ENCODE measurements at places on chromosomes 7 and 10.
A peak's percentile ranks its signal among the peaks of the same experiment; 100 is the strongest.

- DNase-seq: no peak
Measured at GRCh38 chr10:49323171-49323895, 24.4 kb downstream of the C10orf71 start.

DNA sequence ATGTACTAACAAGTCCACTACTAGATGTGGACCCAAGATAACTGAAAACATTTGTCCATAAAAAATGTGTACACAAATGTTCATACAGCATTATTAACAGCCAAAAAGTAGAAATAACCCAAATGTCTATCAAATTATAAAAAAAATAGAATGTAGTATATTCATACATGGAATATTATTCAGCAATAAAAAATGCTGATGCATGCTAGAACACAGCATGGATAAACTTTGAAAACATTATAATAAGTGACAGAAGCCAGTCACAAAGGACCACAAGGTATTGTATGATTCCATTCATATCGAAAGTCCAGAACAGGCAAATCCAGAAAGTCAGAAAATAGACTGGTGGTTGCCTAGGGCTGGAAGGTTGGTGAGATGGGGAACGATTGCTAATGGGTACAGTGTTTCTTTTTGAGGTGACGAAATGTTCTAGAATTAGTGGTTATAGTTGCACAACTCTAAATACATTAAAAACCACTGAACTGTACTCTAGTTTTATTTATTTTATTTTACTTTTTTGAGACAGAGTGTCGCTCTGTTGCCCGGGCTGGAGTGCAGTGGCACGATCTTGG is 43.3 kb upstream of the ANLN start:
- peak; percentile 18 for DNase-seq

- no peak for DNase-seq
Measured at GRCh38 chr10:44587488-44588318, 202.8 kb upstream of the CXCL12 start.

DNA sequence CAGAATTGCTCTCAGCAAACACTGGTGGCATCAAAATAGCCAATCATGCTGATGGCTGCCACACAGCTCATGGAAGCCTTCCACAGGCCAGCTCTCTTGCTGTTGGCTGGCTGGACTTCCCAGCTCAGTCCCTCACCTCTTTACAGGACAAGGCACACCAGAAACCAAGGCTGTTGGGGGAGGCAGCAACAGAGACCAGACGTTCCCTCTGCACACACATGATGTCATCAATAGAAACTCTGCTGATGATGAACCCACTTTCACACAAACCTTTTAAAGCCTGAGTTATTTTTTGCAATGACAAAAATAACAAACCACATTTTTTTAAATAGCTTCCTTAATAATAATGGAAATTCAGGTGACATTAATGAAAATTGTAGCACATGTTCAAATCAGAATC is 300.9 kb upstream of the C7orf33 start:
- DNase-seq: no peak

DNA sequence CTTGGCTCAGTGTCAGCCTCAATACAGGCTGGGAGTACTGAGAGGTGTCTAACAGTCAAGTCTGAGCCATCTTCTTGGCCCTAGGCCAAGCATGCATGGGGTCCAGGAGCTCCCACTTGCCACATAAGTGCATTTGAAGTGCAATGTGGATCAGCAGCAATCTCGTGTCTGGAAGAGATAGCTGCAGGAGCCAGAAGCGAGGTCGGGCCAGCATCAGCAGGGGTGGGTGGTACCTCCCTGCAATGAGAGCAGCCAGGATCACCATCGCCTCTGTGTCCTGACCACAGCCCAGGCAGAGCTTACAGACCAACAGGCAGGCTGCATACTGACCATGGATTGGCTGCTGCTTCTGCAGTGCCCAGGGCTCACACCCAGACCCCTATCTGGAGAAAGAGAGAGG is 83.0 kb upstream of the CXCL12 start:
- DNase-seq: no peak

DNA sequence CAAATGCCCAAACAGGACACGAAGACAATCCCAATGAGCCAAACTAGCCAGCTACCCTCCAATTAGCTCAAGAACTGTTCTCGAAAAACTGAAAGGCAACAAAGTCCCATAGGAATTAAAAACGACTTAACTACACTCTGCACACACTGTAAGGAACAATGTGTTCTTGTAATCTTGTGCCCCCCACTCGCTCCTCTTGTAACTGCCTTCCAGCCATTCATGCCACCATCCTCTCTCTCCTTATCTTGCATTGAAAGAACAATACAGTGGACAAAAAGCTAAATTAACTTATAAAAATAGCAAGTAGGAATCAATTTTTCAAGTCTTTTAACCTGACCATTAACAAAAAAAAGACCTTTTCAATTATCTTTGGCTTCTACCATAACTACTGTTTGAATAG is 2.9 kb downstream of the CYTH3 start:
- DNase-seq: peak; percentile 67

DNA sequence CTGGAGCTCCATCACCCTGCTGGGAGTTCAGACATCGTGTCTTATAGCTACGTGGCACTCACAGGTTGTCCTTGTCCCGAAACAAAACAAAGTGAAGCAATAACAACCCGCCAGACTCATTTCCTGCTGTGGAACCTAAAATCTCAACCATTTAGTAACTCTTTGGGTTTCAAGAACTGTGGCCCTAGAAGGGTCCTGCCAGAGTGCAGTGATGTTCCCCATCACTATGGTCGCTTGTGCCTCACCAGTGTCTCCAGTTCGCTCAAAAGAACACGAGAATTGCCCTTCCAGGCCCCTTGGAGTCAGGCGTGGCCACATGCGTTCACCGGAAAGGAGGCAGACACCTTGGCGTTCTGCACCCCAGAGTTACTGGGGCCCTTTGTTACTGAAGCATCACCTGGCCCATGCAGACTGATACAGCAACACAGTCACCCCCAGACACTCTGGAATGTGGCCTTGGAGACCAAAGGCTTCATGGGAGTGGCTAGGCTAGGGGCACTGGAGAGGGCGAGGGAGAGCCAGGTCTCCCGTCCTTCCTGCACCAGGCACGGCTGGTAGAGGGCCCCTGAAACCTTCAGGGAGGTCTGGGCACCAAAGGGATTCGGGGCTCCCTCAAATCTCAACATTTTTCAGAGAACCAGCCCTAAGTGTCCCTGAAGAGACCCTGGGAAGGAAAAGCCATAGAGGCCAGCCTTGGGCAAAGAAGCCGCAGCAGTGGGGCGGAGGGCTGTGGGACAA is 908 bp downstream of the CRYGN start:
- no peak for DNase-seq

GRCh38 chr7:104967595-104967994 is 46.4 kb upstream of the KMT2E start:
- no peak for DNase-seq

DNA sequence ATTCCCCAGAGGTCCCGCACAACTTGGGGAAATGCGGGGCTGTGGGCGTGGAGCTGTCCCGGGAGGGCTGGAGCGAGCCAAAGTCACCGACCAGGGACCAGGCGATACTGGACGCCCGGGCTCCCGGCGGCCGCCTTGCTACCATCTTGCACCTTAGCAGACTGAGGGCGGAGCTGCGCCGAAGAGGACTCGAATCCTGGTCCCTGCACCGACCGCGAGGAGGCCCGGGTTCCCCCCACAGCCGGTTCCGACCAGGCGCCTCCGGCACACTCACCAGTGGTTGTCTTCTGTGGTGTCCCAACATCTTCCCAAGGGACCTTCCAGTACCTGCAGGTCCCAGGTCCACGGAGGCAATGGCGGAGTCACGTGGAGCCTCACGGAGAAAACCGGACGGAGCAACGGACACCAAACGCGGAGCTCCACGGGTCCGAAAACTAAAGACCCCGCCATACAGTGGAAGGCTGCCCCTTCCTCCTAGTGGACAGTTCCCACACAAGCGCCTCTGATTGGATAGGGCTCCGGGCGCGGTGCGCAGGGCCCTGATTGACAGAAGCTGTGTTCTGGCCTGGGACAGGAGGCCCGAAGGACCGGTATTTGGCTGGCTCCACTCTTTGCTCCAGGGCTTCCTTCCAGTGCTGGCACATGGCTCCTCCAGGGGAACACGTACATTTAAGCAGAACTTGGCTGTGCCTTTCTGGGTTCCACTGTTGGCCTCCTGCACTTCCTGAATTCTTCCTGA is 124.6 kb upstream of the ZNF479 start:
- no peak for DNase-seq

DNA sequence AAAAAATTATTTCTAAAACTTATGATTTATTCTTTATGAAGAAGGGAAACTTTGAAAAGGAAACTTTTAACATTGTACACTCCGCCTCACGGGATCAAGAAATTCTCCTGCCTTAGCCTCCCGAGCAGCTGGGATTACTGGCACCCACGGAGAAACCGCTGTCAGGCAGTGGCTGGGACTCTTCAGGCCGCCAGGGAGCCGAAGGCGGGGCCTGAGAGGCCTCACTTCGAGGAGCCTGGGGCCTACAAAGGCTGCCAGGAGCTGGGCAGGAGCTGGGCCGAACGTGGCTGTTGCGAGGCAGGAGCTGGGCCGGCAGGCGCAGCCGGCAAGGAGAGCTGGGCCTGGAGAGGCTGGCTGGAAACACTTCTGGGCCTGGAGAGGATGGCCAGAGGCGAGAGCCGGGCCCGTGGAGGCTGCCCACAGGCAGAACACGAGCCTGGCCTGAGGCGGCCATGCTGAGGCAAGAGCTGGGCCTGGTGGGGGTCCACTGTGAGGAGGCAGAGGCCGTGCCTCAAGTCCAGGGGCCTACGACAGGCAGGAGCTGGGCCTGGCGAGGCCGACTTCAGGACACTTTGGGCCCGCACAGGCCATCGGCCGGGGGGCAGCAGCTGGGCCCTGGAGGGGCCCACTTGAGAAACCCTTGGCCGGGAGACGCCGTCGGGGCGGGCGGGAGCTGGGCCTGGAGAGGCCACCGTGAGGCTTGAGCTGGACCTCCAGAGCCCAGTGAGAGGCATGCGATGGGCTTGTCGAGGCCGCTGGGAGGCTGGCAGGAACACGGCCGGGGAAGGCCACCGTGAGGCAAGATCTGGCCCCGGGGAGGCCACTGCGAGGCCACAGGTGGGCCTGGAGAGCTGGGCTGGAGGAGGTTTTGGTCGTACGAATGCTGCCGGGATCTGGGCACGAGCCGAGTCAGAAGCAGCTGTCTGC is 23.7 kb downstream of the MDH2 start:
- DNase-seq: no peak

- DNase-seq: no peak
Measured at GRCh38 chr7:41809940-41810576, 107.2 kb upstream of the INHBA start.

- no peak for DNase-seq
Measured at GRCh38 chr7:159205833-159206232, 61.2 kb upstream of the VIPR2 start.

GRCh38 chr7:3432911-3433310 is 131.9 kb downstream of the SDK1 start:
- DNase-seq: no peak

DNA sequence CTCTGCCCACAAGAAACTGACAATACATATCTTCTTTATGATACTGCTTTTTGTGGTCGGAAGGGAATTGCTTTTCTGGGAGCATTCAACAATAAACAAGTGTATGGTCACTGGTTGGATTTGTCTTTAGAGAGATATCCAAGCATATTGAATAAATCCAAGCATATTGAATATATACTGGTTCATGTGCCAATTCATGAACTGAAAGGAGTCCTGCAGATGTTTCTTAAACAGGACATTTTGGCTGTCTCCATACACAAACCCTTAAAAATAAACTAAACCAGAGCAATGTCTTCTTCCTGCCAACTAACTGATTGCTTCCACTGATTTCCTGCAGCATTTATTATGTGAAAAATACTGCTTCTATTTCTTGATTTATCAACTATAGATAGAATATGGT is 173.9 kb downstream of the FOXP2 start:
- DNase-seq: no peak

GRCh38 chr7:138749960-138750359 is 47.8 kb upstream of the TMEM213 start:
- DNase-seq: no peak

DNA sequence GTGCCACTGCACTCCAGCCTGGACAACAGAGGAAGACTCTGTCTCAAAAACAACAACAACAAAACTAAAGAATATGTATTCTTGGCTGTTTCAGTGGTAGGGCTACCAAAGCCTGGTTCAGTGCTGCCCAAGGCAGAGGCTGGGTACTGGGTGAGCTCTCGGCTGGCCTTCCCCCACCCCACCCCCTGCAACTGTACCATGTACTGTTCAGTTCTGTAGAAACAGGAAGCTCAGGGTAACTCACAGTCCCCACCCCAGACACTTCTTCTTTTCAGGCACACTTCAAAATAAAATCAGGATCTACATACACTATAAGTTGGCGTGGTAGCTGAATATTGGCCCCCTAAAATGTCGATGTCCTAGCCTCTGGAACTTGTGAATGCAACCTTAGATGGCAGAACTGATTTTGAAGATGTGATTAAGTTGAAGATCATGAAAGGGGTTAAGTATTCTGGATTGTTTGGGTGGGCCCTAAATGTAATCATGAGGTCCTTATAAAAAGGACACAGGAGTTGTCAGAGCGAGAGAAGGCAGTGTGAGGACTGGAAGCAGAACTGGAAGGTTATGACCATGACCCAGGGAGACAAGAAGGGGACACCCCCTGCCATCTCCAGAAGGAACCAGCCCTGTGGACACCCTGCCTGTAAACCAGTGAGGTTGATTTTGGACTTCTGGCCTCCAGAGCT is 31.2 kb downstream of the TBXAS1 start:
- peak; percentile 90 for DNase-seq

DNA sequence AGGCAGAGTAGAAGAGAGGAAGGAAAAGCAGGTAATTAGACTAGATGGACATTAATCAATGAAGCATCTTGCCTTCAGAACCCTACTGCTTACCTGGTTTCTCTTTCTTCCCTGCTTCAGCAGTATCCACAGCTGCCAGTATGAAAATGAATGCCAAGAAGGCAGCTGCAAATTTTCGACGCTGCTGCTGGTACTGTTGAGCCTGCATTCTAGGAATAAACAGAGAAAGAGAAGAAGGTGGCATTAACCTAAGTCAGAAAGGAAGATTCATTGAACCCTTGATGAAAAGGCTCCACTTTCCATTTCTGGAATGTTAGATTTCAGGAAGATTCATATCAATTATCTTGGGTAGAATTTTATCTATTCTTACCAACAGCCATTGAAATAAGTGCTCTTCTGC is 88.8 kb downstream of the PTN start:
- DNase-seq: no peak

DNA sequence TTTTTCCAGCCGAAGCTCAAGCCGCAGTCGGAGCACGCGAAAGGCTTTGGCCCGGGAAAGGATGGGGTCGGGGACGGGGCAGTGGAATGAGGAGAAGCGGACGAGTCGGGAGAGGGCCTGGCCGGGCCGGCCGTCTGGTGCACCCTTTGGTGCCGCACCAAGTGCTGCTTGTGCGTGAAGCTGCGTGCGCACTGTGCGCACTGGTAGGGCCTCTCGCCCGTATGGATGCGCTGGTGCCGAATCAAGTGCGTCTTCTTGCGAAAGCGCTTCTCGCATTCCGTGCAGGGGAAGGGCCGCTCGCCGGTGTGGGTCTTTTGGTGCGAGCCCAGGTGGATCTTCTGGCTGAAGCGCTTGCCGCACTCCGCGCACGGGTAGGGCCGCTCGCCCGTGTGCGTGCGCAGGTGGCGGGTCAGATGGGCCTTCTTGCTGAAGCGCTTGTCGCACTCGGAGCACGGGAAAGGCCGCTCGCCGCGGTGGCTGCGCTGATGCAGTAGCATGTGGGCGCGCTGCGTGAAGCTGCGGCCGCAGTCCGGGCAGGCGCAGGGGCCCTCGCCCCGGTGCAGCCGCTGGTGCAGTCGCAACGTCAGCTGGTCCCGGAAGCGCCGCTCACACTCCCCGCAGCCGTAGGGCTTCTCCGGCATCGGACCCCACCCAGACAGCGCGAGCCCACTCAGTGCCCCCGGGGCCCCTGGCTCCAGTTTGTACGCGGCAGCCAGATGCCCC is 7.8 kb downstream of the ZNF467 start:
- DNase-seq: no peak

Measured in hematopoietic multipotent progenitor cell treated with erythropoietin and hydrocortisone succinate and interleukin-3 and kit ligand, for 4 days (in vitro differentiated cells).